ENCODE measurements at places on chromosomes 12 and 14.

GRCh38 chr14:77098529-77099353, 683 bp downstream of the CIPC start:
- peak; percentile 26 for DNase-seq

DNA sequence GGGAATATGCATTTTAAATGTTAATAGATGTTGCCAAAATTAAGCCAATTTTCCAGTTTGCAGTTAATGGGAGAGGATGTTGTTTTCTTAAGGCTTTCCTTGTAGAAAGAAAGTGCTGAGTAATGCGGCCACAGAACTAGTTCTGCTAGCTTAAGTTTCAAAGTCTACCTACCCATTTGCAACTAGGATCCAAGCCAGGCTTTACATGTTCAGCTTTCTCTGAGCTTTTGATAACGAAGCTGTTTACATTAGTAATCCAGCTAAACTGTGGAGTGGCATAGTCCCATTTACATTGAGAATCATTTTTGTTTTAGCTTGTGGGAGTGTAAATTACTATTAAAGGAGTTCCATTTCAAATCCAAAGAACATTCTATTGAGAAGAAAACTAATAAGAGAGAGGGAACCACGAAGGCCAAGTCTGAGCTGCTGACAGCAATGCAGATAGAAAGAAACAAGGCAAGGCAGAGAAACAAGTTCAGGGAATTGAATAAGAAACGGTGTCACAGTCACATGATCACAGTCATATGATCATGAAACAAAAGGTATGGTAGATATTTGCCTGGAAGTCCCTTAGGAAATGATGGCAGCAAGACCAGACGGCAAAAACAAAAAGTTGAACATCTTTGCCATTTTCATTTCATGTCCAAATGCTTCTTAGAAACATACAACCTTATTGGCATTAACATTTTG, 274.9 kb downstream of the PAWR start:
- DNase-seq, result no peak

GRCh38 chr12:70756791-70757190, 119.6 kb upstream of the PTPRB start:
- no peak for DNase-seq

DNA sequence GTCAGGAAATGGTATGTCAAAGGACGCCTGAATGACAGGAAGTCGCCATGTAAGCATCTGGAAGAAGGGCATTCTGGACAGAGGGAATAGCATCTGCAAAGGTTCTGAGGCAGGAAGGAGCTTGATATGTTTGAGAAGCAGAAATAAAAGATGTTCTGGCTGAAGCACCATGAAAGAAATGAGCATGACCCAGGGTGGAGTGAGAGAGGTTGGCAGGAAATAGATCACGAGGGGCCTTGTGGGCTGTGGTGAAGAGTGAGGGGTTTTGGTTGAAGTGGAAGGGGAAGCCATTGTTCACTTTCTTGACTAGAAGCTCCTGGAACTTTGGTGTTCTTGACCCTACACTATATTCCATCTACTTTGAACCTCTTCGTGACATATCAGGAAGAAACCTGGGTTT, 99.4 kb upstream of the PARP11 start:
- no peak for DNase-seq

GRCh38 chr14:100711493-100711892, 15.2 kb upstream of the DLK1 start:
- no peak for DNase-seq

- no peak for DNase-seq
These were observed 45.7 kb downstream of the PRKAB1 start for GRCh38 chr12:119713551-119714031.

DNA sequence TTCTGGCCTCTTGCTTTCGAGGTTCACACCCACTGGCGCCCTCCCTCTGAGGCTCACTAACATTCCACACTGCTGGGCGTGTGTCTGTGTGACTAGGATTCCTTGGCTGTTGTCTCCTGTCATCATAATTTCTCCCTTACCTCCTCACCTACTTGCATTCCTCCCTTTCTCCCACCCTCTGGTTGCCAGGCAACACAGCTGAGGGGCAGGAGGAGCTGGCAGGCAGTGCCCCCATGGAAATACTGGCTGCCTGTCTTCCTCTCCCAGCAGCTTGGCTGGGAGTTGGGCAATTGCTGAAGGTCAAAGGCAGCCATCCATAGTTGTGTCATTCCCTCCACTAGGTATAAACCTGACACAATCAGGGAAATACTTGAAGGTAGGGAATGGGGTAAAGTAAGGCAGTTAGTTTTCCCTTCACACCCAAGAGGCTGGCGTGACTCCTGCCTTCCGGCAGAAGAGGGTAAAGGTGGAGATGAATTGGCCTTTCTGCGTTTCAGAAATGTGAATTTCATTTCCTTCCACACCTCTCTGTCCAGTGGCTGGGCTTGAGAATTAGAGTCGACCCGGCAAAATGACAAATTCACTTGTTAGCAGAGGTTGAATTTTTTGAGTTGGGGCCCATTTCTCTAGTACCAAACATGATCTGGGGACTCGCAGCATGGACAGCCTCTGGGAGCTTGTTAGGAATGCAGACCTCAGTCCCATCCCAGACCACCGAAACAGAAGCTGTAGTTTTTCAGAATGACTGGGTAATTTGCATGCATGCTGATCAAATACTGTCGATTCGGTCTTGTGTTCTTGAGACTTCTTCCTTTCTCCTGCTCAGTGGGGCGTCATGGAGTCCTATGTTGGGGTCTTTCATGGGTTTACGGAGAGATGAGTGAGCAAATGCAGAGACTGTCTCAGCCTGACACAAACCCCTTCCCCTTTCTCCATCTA, 24.3 kb upstream of the EMP1 start:
- no peak for DNase-seq

DNA sequence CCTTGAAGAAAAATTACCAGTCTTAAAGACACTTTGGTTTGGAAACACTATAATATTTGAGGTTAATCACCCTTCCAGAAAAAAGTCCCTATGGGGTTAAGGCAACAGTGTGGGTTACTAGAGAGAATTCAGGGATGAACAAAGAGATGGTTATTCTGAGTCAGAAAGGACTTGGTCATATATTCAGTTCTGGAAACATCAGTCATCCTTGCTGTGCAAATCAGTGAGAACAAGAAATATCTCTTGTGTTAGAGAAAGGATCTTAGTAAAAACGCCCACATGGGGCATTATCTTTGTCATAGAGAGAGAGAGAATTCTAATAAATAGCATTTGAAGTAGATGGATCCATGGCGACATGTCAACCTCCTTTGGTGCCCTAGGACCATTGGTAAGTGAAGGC, 59.4 kb upstream of the E2F7 start:
- no peak for DNase-seq

DNA sequence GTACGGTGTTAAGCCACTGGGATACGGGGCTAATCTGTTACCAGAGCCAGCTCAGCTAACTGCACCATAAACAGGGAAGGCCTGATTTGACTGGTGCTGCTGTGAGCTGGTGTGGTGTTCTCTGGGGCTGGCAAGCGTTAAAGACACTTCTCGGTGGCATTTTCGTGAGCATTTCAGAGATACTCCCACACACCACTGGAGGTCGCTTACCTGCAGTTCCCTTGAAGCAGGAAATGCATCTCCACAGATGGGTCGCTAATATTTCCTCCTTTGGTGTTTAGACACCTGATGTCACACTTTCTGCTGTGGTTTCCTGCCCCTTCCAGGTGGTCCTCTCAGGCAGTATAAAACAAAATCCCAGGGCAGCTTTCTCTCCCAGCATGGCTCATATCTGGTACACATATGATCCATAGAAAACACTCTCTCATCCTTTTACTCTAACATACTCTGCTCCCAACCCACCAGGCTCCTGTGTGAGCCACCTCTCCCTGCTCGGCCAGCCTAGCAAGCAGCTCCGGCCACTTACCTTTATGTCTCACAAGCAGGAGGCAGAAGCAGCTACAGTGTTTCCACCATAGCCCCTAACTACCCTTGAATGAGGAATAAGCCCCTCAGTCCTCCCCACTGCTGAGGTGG, 129.9 kb upstream of the GRIN2B start:
- no peak for DNase-seq

- no peak for DNase-seq
These were observed 16.1 kb downstream of the ACSM4 start for GRCh38 chr12:7319930-7320329.

DNA sequence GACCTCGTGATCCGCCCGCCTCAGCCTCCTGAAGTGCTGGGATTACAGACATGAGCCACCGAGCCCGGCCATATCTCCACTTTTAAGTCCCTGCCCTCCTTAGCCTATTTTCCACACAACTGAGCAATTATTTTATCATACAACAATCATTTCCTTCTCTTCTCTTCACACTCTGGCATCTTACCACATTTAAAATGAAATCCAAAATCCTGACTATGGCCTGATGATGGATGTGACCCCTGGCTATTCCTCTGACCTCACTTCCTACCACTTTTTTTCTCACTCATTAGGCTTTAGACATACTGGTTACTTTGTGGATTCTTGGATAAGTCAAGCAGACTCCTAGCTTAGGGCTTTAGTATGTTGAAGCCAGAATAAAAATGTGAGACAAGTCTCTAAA, 21.9 kb upstream of the EID3 start:
- no peak for DNase-seq

DNA sequence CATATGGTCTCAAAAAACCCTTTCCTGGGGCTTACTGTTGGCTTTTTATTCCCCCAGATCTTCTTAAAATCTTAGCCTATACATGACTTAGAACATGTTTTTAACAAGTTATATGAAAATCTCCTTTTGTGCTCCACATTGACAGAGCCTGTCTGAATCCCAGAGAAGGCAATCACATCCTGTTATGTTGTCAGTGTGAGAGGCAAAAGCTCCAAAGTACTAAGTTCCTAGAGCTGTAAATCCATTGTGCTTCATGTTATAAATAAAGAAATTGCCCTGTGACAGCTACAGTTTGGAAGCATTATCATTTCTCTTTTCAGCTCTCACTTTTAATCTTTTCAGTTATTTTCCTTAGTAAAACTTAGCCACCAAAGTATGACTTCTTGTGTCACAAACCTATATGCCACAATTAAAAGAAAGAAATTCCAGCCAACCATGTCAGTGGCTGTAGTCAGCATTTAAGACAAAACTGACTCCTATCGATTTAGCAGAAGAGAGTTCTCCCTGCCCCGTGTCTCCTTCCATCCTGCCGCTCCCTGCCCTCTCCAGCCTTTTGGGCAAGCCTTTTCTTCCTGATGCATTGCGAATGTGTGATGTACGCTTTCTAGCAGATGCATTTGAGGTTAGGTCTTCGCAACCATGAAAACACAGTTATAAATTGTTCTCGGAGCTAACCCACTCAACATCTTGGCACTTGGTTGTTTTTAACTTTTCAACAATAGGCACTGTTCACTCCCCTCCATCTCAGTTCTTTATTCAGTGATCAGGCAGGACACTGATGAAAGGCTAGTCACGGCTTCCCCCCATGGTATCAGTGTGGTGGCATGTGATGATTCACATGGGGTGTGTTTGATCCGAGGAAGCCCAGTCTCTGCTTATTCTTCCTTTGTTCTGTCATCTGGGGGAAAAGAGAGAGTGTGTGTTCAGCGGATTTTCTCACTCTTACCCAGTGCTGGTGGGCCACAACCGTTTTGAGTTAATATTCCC, 143.5 kb downstream of the SSPN start:
- peak; percentile 15 for DNase-seq

- DNase-seq, result no peak
These were observed 91.9 kb upstream of the DHRS4 start for GRCh38 chr14:23861666-23862065.

DNA sequence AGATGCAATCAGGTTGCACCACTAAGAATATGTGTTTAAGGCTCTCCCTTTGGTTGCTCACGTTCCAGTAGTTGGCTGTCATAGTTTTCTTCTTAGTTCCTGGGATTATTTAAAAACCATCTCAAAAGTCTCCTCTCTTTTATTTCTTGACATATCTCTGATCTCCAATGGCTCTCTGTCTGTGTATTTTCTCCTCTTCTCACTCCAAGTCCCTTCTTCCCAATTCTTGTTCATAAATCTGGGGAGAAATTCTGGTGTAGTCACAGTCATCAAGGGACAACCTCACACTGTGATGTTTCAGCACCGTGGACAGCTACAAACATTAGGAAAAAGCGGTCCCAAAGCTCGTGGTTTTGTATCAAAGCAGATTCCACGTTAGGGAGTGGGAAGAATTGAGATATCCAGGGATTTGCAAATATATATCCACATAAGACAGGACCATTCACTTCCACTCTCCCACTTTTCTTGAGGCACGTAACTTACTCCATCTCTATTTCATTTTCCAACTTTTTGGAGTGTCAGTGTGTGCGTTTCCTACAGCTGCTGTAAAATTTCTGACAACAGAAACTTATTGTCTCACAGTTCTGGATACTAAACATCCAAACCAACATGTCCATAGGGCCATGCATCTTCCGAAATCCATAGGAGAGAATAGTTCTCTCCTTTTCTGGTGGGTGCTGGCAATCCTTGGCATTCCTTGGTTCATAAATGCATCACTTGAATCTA, 80.6 kb upstream of the TMEM233 start:
- no peak for DNase-seq

GRCh38 chr14:104048758-104049507, 36.6 kb upstream of the ASPG start:
- no peak for DNase-seq

DNA sequence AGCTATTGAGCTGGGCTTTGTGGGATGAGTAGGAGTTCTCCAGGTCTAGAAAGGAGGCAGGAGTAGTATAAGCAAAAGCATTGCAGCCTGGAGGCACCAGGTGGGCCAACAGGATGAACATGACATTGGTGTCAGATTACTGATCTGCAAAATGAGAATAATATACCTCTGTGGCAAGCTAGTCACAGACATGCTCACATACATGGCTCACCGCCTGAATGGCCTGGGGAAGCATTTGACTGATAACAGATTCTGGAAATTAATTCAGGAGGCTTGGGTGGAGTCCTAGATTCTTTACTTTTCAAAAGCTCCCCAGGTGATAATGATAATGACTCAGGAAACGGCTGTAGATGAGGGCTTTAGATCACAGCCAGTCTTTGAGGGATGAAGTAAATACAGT, 709 bp downstream of the TCL1B start:
- DNase-seq, result no peak

DNA sequence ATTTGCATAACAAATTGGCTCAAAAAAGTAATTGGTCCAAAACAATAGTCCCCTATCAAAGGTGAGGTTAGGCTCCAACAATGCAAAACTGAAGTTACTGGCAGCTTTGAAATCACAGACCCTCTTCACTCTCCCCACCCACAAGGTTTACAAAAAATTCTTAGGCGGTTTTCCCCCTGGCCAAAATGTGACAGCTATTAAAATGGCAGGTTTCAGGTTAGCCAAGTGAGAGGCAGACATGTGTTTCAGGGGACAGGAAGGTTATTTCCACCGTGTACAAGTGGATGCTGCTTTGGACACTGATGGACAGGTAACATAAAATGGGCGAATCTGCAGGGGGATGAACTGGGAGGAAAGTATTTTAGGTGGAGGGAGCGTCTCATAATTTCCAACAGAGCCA, 888 bp upstream of the SPIC start:
- no peak for DNase-seq

GRCh38 chr14:78154827-78155226, 15.3 kb upstream of the NRXN3 start:
- no peak for DNase-seq

- no peak for DNase-seq
These were observed 230.5 kb downstream of the AKAP6 start for GRCh38 chr14:32559590-32559989.

- peak; percentile 22 for DNase-seq
These were observed 43.4 kb upstream of the CFAP54 start for GRCh38 chr12:96445691-96446583.

Data from 8988T (cell line).